ENCODE measurements at places on chromosomes 5 and 9.
A peak's percentile ranks its signal among the peaks of the same experiment; 100 is the strongest.

- no peak for DNase-seq
Measured at GRCh38 chr5:129001841-129002526, 36.7 kb downstream of the SLC27A6 start.

- DNase-seq, result no peak
Measured at GRCh38 chr5:113897748-113898147, 384.3 kb downstream of the YTHDC2 start.

GRCh38 chr9:114366334-114367128 is 21.3 kb downstream of the AKNA start:
- DNase-seq, result peak; percentile 95

DNA sequence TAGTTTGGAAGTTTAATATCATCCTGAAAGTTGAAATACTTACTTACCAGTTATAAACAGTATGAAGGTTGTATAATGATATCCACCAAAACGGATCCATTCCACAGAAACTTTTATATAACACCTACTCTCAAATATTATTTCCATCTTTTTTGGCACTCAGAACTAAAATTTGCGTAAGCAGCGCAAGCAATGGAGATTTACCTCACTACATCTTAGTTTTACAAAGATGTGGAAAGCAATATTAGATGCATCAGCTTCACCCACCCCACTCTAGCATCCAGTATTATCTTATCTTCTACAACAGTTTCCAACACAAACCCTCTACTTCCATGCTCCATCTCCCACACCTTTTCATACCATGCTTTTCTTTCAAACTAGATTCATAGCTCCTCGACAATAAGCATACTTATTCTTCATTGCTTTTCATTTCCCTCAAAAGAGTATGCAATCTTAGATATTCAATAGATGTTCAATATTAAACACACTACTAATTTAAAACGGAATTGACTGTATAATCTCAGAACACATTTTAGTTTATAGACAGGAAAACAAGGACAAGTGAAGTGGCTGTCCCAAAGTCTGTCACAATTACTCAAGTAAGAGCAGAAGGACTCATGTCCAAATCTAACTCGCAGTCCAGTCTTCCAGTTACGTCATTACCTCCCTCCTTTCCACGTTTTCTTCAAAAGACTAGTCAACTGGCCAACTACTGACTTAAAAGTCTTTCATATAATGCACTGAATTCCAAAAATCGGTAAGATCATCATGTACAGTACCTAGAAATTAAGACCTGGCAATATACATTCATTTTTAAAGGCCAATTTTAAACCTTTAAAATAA is 2.2 kb downstream of the PPP2CA start:
- DNase-seq, result peak; percentile 15

DNA sequence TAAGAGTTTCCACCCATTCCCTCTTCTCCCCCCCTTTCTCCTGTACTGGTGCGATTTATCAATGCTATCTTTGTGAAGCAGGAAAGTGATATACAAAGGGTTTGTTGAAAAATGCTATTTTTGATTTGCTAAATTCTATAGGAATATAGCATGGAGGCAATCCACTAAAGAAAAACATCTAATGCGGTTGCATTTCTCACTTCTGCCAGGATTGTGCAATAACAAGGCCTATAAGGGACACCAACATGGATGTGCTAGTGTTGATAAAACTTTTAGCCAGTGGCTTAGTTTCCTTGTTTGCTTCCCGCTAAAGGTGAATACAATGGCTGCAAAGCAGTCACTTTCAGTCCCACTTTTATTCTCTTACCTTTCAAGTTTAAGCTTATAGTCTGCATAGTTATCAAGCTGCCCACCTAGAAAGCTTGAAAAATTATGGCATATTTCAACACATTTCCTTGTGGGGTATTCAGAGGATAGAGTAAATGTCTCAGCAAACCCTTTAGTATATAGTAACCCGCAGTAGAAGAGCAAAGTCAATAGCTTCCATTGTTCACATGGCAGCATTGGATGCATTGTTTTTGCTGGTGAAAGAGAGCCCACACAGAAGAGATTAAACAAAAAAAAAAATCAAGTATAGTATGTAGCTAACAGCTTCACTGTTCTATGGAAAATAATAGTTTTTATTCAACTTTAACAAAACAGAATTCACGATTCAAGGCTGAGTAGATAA is 674.6 kb upstream of the SEMA6A start:
- no peak for DNase-seq

GRCh38 chr9:81611664-81612063 is 77.7 kb downstream of the TLE1 start:
- no peak for DNase-seq

DNA sequence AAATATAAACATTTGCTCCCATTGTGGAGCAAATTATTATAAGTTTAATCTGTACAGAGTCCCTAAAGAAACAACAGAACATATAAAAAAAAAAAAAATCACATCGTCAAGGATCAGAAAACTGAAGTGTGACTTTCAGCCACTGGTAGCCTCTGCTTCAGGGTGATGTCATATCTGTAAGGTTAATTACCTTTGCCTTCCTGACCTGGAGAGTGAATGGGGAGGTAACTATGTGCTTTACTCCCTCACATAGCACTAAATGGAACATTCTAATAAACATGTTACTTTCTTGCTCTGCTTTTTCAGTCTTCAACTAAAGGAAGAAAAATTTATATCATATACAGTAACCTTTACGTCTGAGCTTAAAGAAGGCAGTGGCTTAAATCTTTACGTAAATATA is 70.3 kb upstream of the TRPM3 start:
- DNase-seq, result no peak

DNA sequence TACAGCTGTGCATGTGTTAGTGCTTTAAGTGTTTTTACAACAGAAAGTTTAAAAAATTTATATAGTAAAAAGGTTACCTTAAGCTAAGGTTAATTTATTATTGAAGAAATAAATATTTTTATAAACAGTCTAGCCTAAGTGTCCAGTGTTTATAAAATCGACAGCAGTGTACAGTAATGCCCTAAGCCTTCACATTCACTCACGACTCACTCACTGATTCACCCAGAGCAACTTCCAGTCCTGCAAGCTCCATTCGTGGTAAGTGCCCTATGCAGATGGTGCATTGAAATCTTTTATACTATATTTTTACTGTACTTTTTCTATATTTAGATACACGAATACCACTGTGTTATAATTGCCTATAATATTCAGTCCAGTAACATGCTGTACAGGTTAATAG is 159.1 kb downstream of the ROR2 start:
- DNase-seq, result peak; percentile 41

DNA sequence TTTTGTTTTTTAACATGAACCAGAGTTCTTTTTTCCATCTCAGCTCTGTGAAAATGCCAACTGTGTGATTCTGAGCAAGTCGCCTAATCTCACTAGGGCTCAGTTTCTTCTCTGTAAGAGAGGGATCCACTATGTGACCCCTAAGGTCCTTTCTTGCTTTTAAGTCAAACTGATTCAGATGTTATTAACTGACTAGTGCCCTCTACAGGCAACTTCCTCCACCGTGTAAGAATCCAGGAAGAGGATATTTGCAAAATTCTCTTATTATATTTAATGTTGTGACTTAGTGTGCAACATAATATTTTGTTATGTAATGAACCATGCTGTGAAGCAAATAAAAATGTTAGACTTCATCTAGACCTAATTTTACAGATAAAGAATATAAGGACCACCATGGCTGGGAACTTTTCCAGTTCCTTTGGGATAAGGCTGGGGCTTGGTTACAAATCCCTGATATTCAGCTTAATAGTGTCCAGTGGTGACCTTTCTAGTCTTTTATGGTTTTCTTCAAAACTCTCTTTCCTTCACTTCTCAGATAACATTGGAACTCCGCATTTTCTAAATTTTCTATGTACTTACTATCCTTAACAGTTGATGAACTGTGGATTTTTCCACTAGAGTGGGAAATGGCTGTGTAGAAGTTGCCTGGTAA is 244.7 kb downstream of the PIK3R1 start:
- DNase-seq, result peak; percentile 68

DNA sequence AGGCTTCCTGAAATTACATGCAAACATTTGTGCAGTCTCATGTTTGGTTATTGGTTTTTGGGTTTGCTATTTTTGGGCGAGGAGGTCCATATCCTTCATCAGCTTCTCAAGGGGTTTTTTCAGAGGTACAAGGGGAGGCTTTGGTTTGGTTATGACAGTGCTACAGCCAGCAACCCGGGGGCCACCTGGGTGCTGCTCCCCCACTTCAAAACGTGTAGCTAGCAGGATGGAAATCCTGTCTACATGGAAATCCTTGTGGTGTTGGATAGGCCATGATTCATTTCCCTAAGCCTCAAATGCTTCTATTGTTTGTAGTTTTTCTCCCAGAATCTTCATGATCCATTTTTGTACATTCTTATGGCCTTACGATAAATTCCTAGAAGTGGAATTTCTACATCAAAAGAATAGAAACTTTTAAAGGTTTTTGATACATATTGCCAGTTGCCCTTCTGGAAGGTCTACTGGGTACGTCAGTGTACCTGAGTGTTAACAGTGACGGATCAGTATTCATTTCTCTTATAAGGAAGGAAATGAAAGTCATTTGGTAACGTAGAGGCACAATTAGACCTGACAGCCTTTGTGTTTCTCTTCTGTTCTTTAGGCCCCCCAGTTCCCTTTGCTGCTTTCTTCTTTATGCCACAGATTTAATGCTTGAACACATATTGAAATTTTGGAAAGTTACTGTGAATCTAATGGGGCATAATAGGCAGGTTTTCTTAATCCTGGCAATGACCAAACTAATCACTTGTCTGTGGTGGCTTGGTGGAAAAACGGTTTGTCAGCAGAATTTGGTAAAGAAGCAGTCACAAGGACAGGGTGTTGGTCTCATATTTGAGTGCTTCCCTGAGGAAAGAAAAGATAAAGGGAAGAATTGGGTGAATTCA is 69.7 kb upstream of the ABL1 start:
- DNase-seq, result peak; percentile 55

GRCh38 chr9:87086221-87086818 is 139.0 kb upstream of the GAS1 start:
- DNase-seq, result no peak
